Upper lobe of right lung (tissue), 1 donor: ENCODE measurements at places on chromosomes 5 and 9.

- no peak for DNase-seq
- H3K27me3 ChIP-seq = no peaks in the 10 kb centered on the region
- no peak overlapping the region for H3K4me3 ChIP-seq
- no peak overlapping the region for H3K27ac ChIP-seq
- H3K36me3 ChIP-seq = no peaks in the 10 kb centered on the region
These were observed 12.8 kb downstream of the SLC1A1 start for GRCh38 chr9:4503103-4503502.

- no peak for DNase-seq
- H3K4me1 ChIP-seq = no peaks in the 10 kb centered on the region
- H3K36me3 ChIP-seq = peaks cover 76% of the 10 kb centered on the region
- no peak overlapping the region for H3K4me3 ChIP-seq
These were observed 43.0 kb downstream of the USP20 start for GRCh38 chr9:129878291-129878690.

GRCh38 chr5:145479857-145480256 lies 355.3 kb downstream of the PRELID2 start:
- DNase-seq = no peak
- H3K36me3 ChIP-seq = no peaks in the 10 kb centered on the region
- H3K4me3 ChIP-seq = no peak overlapping the region

- no peak for DNase-seq
- no peaks in the 10 kb centered on the region for H3K27me3 ChIP-seq
- H3K36me3 ChIP-seq = no peaks in the 10 kb centered on the region
- H3K27ac ChIP-seq = no peak overlapping the region
- H3K4me3 ChIP-seq = no peak overlapping the region
These were observed 24.8 kb downstream of the DAB2IP start for GRCh38 chr9:121675969-121676822.
